Stimulated activated CD8-positive, alpha-beta memory T cell treated with anti-CD3 and anti-CD28 coated beads, Interleukin-4, amount 100 ng/mL, for 4 hours (primary cell): ENCODE measurements at places on chromosomes 6 and 20.

DNA sequence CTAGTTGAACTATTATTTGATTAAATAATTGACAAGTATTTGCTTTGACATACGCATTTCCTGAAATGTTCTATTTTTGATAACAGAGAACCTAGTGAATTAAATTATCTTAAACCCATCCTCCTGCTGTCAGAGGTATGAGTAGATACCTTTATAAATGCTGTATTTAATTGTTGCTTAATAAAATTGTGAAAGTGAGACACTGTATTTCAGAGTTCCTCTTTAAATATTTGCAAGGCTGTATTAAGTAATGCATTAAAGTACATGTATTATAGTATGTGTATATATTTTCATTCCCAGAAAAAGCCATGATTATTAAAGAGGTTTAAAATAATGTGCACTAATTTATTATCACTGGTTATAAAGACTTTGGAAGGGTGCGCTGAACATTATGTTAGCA is 483.8 kb downstream of the TFAP2B start:
- DNase-seq: no peak

DNA sequence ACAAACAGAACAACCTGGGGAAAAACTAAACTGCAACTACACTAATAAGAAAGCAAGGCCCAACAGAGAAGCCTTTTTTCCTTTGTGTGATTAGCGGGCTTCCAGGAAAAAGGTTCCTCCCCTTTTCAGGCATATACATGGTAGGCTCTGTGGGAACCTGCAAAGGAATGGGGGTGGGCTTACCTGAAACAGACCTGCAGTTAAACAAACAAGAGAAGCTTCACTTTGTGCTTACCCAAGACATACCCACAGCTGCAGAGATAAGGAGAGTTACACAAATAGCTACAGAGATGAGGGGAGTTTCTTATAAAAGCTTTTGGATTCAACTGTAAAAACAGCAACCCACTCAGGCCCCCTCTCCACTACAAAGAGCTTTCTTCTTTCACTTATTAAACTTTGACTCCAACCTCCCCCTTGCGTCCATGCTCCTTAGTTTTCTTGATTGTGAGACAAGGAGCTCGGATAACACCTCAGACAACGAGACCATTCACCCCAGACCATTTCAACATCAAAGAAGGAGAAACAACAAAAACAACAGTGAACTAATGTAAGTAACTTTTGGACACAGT is 30.9 kb downstream of the RNF146 start:
- no peak for DNase-seq

- DNase-seq: no peak
Observed at GRCh38 chr6:111758608-111759329, 114.5 kb downstream of the FYN start.

DNA sequence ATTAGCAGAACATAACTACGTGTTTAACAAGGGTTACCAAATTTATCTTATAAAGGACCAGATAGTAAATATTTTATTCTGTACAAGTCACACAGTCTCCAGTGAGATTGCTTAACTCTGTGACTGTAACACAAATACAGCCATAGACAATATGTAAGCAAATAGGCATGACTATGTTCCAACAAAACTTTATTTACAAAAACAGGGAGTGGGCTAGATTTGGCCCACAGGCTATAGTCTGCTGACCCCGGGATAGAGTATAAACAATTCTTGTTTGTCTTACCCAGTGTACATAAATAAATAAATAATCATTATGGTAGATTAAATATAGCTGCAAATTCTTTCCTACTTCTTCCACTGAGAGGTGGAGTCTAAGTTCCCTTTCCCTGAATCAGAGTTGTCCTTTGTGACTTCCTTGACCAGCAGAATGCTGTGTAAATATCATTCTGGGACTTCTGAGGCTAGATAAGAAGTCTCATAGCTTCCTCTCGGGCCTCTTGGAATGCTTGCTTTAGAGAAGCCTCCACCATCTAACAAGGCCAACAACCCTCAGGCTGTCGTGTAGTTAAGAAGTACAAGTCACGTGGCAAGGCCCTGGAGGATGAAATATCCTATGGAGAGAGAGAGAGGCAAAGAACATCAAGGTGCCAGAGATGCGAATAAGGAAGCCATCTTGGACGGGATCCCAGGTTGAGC is 59.1 kb upstream of the TMEM244 start:
- DNase-seq: no peak

- DNase-seq: no peak
Observed at GRCh38 chr6:162019349-162019748, 708.2 kb downstream of the PRKN start.

DNA sequence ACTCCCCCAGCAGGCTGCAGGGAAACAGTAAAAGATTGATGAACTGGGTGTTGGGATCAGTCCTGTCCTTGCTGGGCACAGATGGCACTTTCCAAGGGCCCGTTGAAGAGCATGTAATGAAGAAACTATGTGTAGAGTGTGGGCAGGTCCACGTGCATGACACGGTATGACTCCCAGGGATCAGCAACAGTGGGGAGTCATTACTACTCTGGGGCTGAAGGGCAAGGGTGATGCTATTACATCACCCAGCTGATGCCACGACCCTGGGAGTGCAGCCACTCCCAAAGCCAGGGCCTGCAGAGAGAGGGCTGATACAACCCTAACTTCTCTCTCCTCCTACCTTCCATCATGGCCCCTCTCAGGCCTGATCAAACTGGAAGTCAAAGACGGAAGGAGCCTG is 20.1 kb downstream of the KCNK17 start:
- DNase-seq: no peak

GRCh38 chr6:108883172-108883571 is 35.0 kb downstream of the ARMC2 start:
- no peak for DNase-seq

GRCh38 chr6:155026022-155026705 is 31.0 kb downstream of the TIAM2 start:
- DNase-seq: no peak
